ENCODE measurements at places on chromosomes 1 and 21. TPM values are rescaled to one million over a fixed set of nuclear protein-coding genes. Genes with fewer than 3 reads are reported as not detected.

BMP8A gene
- total RNA-seq = not detected

OR2L13 gene
- total RNA-seq = not detected

FALEC gene
- not detected for total RNA-seq

L1TD1 gene
- not detected for total RNA-seq

OR14K1 gene
- total RNA-seq = not detected

MGST3 gene
- 22.0 TPM for total RNA-seq

PPIAL4G gene
- total RNA-seq = 0.11 TPM

CTNNBIP1 gene
- total RNA-seq = 6.8 TPM

TFF3 gene
- total RNA-seq = not detected

RHEX gene
- not detected for total RNA-seq

SLC2A5 gene
- total RNA-seq = not detected

PEA15 gene
- total RNA-seq = 10.3 TPM

- peaks cover 32% of the 10 kb centered on the region for H3K36me3 ChIP-seq
- no peak for DNase-seq
- no peaks in the 10 kb centered on the region for H3K4me1 ChIP-seq
- no peak overlapping the region for H3K27ac ChIP-seq
- no peaks in the 10 kb centered on the region for H3K27me3 ChIP-seq
Measured at GRCh38 chr1:200646515-200646914, 23.2 kb downstream of the DDX59 start.

GRCh38 chr1:60235275-60235674 lies 161.7 kb upstream of the C1orf87 start:
- H3K4me3 ChIP-seq = no peak overlapping the region
- H3K4me1 ChIP-seq = no peaks in the 10 kb centered on the region
- H3K36me3 ChIP-seq = no peaks in the 10 kb centered on the region
- H3K27ac ChIP-seq = no peak overlapping the region

GRCh38 chr1:225608014-225608796 lies 44.7 kb downstream of the ENAH start:
- H3K36me3 ChIP-seq = no peaks in the 10 kb centered on the region
- H3K4me3 ChIP-seq = no peak overlapping the region
- no peak for DNase-seq
- H3K4me1 ChIP-seq = no peaks in the 10 kb centered on the region

- no peak for DNase-seq
- peaks cover 14% of the 10 kb centered on the region for H3K4me1 ChIP-seq
- H3K27ac ChIP-seq = no peak overlapping the region
- H3K4me3 ChIP-seq = no peak overlapping the region
- H3K27me3 ChIP-seq = peaks cover 29% of the 10 kb centered on the region
Measured at GRCh38 chr1:43533584-43533983, 2.9 kb downstream of the PTPRF start.

- H3K4me3 ChIP-seq = peak within 1 kb of the TSS; percentile 82
- H3K36me3 ChIP-seq = peaks cover 6% of the 10 kb centered on the region
- DNase-seq = peak; percentile 81
- no peaks in the 10 kb centered on the region for H3K27me3 ChIP-seq
Measured at GRCh38 chr1:54800899-54801759, at the start of gene TTC22. TSS of gene TTC22 (minus strand) at chr1:54801323. CDS start at chr1:54801163, 160 bp downstream.

Data from CD4-positive, alpha-beta T cell (primary cell).